ENCODE measurements at places on chromosomes 7 and 10.

GRCh38 chr7:106575138-106575823, 85.7 kb downstream of the CCDC71L start:
- DNase-seq, result no peak

DNA sequence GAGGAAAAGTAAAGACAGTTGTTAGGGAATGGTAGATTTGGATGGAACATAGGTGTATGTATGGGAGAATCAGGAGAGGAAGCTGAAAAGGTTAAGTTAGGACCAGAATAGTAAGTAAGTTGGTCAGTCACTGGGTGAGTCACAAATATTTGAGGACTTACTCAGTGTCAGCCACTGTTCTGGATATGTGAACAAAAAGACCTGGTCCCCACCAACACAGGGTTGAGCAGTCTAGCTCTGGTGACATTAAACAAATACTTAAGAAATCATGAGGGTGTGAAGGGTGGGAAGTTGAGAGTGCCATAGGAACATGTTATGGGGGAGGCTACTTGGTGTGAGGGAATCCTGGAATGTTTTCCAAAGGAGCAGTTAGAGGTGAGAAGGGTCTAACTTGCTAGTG, 246.9 kb downstream of the PTEN start:
- no peak for DNase-seq

GRCh38 chr10:8456386-8456785, 401.9 kb downstream of the GATA3 start:
- DNase-seq, result no peak

DNA sequence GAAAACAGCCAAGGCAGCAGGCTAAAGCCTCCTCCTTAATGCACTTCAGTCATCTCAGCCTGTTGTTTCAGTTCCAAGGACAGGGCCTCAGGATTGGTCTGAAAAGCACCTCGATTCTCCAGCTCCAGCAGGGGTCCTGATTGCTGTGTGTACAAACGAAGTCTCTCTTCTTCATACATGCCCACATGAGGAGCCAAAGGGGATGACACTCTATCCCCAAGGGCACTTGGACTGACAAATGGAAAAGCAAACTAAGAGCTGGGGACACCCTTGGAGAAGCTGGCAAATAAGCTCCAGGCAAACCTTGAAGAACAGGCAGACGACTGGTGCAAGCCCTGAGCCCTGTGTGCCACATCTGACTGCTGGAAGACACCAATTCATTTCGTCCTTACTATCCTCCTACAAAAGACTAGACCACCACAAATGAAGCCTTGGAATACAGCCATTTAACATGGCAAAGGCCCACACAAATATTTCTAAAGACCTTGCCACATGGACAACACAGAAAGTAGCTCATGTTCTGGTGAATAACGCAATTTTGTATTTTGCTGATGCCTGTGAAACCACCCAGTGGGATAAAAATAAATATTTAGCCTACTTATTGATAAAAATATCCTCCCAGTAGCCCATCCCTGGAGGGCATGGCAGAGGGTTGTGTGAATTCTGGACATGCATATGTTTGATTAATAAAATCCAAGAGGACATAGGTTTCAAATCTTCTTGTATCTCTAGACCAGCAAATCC, 61.9 kb downstream of the PARD3 start:
- no peak for DNase-seq

GRCh38 chr7:45881759-45882464, 6.4 kb upstream of the IGFBP1 start:
- no peak for DNase-seq

DNA sequence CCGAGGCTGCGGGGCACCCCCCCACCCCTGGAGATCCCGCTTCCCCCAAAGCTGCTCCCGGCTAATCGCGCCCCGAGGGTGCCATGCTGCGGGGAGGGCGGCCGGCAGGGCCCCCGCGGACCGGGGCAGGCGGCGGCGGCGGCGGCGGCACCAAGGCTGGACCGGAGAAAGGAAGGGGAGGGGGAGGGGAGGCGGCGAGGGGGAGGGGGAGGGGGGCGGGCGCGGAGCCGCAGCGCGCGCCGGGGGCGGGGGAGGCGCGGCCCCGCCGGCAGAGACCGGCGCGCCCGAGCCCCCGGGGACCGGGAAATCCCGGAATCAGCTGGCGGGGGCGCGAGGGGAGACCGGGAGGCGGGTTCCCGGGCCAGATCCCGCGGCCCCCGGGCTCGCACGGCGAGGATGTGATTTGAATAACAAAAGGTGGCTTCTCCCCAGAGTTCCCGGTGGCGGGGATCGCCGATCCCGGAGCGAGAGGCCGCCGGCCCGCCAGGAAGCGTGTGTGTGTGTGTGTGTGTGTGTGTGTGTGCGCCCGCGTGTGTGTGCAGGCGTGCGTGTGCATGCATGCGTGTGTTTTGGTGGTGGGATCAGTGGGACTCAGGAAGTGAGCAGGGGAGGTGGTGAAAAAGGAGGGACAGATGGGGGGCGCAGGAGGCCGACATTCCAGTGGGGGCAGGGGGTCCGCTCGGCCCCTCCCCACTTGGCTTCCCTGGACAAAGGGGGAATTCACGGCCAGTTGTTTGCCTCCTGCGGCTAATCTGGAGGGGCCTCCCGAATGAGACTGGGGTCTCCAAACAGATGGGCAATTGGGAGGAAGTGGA, 99.5 kb downstream of the HIP1 start:
- peak; percentile 59 for DNase-seq

- peak; percentile 56 for DNase-seq
Measured at GRCh38 chr7:69696054-69696591, 97.8 kb downstream of the AUTS2 start.

- DNase-seq, result no peak
Measured at GRCh38 chr10:31272841-31273240, 46.2 kb upstream of the ZEB1 start.

GRCh38 chr7:76269895-76270294, 32.6 kb upstream of the HSPB1 start:
- DNase-seq, result no peak

- DNase-seq, result no peak
Measured at GRCh38 chr10:103816431-103816830, 38.9 kb downstream of the SH3PXD2A start.

- DNase-seq, result no peak
Measured at GRCh38 chr7:91468256-91468655, 204.0 kb downstream of the FZD1 start.

DNA sequence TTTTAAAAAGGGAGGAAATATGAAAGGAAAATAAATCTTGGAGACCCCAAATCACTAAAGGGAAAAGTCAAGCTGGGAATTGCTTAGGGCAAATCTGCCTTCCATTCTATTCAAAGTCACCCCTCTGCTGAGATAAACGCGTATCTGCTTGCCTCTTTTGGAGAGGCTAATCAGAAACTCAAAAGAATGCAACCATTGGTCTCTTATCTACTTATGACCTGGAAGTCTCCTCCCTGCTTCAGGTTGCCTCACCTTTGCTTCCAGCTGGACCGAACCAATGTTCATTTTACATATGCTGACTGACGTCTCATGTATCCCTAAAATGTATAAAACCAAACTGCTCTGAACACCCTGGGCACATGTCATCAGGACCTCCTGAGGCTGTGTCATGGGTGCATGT, 14.7 kb downstream of the ATAD1 start:
- no peak for DNase-seq

DNA sequence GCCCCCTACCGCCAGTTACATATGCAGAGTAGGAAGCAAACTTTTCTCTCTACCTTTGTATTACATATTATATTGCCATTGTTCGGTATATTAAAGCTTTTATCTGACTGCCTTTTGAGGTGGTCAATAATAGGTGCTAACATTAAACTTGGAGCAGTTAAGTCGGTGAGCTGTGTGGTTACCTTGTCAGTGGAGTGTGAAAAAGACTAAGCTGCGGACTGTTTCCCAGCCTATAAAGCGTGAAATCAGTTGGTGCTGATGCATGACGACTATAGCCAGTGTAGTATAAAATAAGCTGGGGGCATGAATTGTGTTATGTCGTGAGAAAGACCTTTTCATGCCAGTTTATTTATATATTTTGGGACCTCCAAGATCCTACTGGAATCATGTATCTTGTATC, 33.7 kb downstream of the R3HCC1L start:
- DNase-seq, result peak; percentile 45

DNA sequence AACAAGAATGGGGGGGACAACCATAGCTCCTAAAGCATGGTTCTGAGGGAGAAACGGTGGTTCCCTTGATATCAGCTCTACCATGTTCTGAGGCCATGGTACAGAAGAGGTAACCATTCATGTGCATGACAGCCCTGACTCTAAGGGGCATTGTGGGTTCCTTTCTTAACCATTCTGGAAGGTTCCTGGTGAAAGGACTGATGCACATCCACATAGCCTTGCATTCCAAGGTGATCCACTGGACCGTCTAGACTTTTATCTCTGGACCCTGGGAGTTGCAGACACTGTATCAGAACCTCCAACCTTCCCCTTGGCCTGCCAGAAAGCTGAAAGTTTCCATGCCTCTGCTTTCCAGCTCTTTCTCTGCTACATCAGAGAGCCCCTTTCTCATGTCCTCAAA, 344.3 kb downstream of the KCNMA1 start:
- no peak for DNase-seq

- DNase-seq, result no peak
Measured at GRCh38 chr7:143511593-143512047, 33.9 kb downstream of the TAS2R41 start.

DNA sequence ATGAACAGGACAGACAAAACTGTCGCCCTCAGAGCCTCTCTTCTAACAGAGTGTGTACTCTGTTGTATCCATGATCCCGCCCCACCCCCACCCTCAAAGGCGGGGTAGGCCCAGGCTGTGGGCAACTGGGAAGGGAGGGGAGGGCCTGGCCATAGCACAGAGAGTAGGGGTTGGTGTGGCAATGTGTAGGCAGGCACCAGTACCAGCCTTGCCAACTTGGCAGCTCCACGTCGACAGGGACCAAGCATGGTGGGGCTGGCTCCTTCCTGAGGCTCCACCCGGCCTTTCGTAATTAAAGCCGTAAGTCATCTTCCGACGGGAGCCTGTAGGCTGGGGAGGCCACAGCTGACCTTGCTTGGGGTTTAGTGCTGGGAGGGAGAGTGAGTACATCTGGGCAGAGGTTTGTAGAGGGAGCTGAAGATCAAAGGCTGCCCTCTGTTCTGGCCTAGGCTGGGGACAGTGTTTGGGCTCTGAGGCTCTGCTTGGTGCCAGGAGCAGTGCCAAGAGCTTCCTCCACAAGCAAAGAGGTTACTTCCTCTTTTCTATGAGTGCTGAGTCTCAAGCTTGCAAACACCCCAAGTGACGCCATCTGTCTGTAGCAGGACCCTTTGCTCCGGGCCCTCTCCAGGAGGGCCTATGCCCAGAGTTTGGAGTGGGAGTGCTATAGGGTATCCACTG, 121.6 kb downstream of the C10orf105 start:
- DNase-seq, result peak; percentile 71

- no peak for DNase-seq
Measured at GRCh38 chr10:123522702-123523312, 143.3 kb upstream of the GPR26 start.

- DNase-seq, result no peak
Measured at GRCh38 chr10:27399871-27400270, 104.2 kb upstream of the RAB18 start.

DNA sequence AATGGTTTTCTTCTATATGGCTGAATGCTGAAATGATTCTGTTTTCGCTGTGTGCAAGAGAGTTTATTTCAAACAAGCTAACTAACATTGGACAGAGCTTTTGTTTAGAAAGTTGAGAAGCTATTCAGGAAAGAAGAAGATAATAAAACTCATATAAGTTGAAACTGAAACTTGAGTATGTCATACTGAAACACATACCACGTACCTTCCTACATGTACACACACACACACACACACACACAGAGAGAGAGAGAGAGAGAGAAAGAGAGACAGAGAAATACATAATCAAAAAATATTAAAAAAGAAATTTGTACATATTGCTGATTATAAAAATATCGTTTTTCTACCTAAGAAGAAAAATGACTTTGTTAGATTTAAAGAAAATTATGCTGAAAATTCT, 561.9 kb upstream of the KCND2 start:
- DNase-seq, result no peak

GRCh38 chr10:123326674-123327073, 172.5 kb downstream of the BUB3 start:
- DNase-seq, result no peak

All from B cell (primary cell).